NCI-H1694 treated with DMSO at 0.1 percent for 48 hours (cell line): ENCODE measurements at places on chromosomes 6 and 20.

DNA sequence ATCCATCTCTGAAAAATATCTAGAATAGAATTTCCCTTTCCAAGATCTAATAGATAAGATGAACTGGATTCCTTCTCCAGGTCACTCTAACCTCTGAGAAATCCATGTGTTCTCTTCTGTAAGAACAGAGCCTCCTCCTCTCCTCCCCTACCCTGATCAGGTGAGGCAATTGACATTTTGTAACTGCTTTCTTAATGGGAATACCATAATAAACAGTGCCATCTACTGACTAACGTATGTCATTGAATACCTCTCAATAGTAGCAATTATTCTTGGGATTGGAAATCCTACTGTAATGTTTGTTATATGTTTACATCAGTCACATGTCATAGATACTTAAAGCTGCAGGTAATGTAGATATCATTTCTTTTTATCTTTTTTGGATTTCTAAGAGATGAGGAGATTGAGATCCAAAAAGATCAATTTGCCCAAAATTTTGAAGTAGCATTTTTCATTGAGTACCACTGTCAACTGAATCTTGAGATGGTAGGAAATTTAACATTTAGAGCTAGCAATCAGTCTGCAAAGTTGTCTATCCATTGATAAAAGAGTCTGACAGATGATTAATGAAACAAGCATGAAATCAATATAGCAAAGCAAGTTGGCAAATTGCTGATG, 365.8 kb upstream of the HSF2 start:
- peak; percentile 34 for DNase-seq

- no peak for DNase-seq
Measured at GRCh38 chr6:157761331-157761921, 61.6 kb upstream of the SNX9 start.

GRCh38 chr20:6121504-6121903, 1.3 kb downstream of the FERMT1 start:
- DNase-seq, result no peak

DNA sequence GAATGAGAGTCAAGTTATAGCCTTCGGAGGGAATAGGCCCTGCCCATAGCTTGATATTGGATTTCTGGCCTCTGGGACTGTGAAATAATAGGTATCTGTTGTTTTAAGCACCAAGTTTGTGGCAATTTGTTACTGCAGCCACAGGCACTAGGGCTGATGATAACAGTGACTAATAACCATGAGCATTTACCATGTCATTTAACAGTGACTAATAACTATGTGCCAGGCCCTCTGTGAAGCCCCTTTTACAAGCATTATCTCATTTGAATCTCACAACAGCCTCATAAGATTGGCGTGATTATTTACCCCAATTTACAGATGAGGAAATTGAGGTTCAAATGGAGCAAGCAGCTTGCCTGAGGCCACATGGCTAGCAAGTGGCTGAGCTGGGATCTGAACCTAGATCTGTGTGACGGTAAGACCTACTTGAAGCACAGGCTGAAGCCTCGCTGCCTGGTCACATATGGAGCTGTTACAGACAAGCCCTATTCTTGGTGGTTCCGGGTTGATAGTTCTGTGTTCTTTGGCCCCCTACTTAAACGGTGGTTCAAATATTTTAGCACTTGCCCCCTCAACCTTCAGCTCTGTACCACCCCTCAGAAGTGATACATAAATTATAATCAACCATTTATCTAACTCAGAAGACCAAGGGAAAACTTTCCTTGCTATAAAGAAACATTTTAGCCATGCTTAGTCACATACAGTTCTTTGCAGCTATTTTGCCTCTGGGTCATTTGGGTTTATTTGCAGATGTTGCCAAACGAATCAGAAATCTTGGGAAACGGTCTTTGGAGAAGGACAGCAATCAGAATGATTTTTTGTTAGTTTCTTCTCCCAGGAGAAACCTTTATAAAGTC, 98.3 kb downstream of the ELOVL5 start:
- no peak for DNase-seq

GRCh38 chr6:139778106-139778505, 403.7 kb upstream of the CITED2 start:
- DNase-seq, result no peak

- DNase-seq, result no peak
Measured at GRCh38 chr20:60565083-60565482, 606.9 kb downstream of the CDH26 start.

- no peak for DNase-seq
Measured at GRCh38 chr6:75446241-75446880, 47.2 kb downstream of the FILIP1 start.

GRCh38 chr6:164108869-164109769, 694.6 kb downstream of the QKI start:
- DNase-seq, result peak; percentile 10

GRCh38 chr6:119447921-119448320, 98.4 kb upstream of the MAN1A1 start:
- no peak for DNase-seq

- no peak for DNase-seq
Measured at GRCh38 chr6:22250486-22250885, 46.4 kb downstream of the PRL start.

DNA sequence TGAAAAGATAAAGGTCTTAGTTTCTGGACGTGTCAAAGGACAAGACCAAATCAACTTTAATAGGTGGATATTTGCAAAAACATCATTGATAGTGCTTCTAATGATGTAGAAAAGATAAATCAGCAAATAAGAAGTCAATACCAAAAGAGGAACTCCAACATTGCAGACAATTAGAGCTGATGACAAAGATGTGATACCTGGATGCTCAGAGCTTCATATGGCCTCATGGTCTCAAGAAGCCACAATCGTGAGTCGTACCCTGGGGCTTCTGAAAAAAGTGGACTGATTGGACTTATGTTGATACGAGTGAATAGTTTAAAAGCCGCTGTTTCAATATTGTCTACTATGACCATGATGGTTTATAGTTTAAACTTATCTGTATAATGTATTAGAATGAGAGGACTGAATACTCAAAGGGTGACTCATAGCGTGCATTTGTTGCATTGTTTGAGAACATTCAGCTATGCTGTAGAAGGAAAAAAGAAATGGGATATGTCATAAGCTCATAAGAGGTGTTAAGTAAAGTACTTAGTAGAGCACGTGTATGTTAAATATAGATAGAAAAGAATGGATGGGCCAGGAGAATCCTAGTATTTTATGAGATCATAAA, 54.6 kb upstream of the RIPOR2 start:
- DNase-seq, result no peak

GRCh38 chr6:159819932-159820640, 20.0 kb downstream of the PNLDC1 start:
- DNase-seq, result no peak

- DNase-seq, result no peak
Measured at GRCh38 chr20:44051661-44052000, 135.4 kb downstream of the JPH2 start.

DNA sequence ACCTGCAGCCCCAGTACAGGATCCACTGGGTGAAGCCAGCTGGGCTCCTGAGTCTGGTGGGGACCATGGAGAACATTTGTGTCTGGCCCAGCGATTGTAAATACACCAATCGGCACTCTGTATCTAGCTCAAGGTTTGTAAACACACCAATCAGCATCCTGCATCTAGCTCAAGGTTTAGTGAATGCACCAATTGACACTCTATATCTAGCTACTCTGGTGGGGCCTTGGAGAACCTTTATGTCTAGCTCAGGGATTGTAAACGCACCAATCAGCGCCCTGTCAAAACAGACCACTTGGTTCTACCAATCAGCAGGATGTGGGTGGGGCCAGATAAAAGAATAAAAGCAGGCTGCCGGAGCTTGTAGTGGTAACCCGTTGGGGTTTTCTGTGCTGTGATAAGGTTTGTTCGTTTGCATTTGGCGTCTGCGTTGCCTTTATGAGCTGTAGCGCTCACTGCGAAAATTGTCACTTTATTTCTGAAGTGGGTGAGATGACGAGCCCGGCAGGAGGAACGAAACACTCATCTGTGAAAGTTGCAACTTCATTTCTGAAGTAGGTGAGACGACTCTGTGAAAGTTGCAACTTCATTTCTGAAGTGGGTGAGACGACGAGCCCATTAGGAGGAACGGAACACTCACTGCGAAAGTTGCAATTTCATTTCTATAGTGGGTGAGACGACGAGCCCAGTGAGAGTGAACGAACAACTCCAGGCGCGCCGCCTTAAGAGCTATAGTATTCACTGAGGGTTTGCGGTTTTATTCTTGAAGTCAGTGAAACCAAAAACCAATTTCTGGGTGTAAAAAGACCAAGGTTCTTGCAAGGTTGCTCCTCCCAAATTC, 31.1 kb downstream of the SERPINB6 start:
- no peak for DNase-seq

- DNase-seq, result no peak
Measured at GRCh38 chr6:14166839-14167238, 49.3 kb downstream of the CD83 start.

GRCh38 chr6:160374836-160375560, 26.8 kb downstream of the SLC22A3 start:
- no peak for DNase-seq

- no peak for DNase-seq
Measured at GRCh38 chr20:17029698-17030097, 197.1 kb upstream of the PCSK2 start.

- no peak for DNase-seq
Measured at GRCh38 chr20:16167423-16168130, 405.7 kb downstream of the KIF16B start.

DNA sequence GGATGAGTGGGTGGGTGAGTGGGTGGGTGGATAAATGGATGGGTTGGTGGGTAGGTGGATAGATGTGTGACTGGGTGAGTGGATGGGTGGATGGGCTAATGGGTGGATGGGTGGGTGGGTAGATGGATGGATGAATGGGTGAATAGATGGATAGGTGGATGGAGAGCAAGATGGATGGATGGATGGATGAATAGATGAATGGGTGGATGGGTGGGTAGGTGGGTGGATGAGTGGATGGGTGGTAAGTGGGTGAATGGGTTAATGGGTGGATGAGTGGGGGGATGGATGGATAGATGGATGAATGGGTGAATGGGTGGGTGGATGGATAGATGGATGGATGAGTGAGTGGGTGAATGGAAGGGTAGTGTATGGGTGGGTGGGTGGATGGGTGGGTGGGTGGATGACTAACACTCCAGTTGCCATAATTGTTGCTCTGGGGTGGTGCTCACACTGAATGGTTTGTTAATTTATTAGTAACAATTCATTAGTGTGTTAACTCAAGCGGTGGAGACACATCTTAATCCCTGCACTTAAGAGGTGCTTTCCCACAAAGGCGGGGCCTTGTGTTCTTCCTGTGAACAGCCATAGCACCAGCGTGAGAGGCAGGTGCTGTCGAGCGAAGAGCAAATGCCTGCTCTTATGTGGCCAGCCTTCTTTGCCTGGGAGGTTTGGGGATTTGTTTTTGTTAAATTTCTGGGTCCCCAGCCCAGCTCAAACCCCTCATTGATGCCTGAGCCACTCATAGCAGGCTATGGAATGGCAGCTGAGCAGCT, 4.9 kb upstream of the APCDD1L start:
- no peak for DNase-seq

GRCh38 chr20:34542439-34542838, 16.1 kb upstream of the MAP1LC3A start:
- DNase-seq, result no peak

GRCh38 chr6:35209081-35209480, 4.7 kb upstream of the SCUBE3 start:
- DNase-seq, result no peak

DNA sequence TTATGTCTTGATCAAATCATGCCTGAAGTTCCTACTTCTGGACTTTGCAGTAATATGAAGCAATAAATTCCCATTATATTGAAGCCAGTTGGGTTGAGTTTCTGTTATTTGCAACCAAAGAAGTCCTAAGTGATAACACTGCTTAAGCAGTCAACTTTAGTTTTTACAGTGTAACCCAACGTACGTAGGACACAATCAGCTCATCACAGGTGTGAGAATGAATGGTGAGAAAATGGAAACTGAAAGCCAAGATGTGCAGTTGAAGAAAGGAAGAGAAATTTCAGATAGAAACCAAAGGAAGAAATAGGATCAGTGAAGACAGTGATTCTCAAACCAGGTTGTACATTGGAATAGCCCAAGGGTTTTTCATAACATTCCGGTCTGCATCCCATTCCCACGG, 211.4 kb upstream of the ZFP64 start:
- DNase-seq, result no peak

DNA sequence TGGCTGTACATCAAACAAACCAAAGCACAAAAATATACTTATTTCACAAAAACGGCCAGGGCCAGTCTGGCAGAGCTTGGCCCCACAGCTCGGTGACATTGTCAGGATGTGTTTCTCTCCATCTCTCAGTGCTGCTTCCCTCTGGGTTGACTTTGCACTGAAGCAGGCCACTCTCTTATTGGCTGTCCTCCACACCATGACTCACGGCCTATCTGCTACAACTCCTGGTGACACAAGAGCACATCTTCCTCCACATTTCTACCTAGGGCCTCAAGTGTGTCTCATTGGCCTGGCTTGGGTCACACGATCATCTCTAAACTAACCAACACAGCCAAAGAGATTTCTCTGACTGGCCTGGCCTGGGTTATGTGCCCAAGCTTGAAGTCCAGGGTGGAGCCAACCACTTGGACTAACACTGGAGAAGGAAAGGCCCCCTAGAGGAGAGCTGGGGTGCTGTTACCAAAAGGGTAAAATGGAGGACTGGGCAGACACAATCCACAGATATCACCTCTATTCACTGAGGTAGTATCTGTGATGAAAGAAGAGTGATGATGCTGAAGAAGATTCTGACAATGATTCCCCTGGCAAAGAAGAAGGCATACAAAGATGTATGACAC, 159.8 kb upstream of the TSHZ2 start:
- no peak for DNase-seq

GRCh38 chr6:168828800-168829199, 387.8 kb downstream of the SMOC2 start:
- DNase-seq, result no peak

GRCh38 chr20:34215711-34216381, 25.4 kb upstream of the ASIP start:
- DNase-seq, result no peak

- no peak for DNase-seq
Measured at GRCh38 chr6:29629571-29629970, 3.4 kb downstream of the GABBR1 start.

DNA sequence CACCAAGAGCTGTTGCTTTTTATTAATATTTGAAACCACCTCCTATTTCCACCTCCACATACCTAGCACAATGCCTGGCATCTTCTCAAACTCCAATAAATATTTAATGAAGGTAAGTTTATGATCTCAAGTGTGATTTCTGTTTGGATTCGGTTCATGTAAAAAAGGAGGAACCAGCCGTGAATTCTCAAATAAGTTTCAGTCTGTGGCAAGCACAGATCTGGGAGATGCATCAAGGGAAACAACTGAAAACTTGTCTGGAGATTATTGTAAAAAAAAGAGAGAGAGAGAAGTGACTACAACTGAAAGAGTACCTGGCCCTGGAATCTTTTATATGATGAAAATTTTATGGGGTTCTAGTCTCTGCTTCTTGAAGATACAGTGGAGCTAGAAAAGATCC, 52.8 kb upstream of the PNRC1 start:
- no peak for DNase-seq
